ENCODE measurements at places on chromosomes 4 and X. TPM values are rescaled to one million over a fixed set of nuclear protein-coding genes. Genes with fewer than 3 reads are reported as not detected.

DNA sequence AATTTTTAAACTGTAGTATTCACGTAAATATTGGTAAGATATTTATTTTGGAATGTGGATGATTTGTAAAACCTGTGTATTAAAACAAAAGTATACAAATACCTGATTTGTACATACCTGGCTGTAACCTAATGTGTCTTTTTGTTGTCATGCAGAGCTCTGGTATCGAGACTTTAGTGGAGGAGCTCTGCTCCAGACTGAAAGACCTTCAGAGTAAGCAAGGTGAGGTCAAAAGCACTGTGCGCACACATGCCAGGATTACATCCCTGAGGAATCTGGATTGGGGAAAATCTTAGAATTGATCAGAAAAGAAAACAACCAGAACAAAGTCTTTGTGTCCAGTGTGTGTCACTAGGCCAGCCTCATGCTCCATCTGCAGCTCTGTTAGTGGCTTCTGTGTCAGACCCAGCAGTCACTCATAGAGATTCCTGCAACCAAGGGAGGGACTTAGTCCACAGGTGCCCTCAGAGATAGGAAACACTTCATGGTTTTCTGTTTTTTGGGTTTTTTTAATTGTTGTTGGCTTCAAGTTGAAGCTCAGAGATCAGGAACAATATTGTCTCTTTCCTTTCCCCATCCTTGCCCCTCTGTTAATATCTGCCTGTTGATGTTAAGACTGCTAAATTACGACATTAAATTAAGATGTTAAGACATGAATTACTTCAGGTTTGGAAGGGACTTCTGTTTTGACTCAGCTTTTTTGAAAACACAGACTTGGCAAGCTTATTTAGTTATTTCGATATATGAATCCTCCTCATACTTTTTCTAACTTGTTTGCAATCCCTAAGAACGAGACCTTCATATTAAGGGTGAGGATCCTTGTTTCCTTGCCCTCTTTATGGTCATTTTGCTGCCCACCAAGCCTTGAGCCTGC, 52.4 kb upstream of the TBC1D14 start:
- peak overlapping the region; percentile 77 for H3K27ac ChIP-seq
- no peak for DNase-seq
- no peaks in the 10 kb centered on the region for H3K27me3 ChIP-seq
- peaks cover 43% of the 10 kb centered on the region for H3K4me1 ChIP-seq

DNA sequence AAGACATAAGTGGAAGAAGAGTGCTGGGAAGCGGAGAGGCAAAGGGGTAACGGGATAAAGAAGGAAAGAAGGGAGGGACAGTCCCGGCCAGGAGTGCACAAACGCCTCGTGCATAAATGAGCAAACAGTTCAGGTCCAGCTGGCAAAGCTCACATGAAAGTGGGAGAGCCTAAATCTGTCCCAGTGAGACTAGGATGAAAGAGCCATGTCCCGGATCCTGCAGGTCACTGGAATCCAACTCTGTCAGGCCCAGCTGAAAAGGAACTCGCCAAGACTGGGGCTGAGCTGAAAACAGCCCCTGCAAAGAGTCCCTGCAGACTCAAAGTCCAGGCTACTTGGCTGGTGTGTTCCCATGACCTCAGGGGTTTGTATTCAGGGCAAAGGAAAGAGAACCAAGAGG, 38.0 kb upstream of the CRMP1 start:
- DNase-seq = no peak
- no peak overlapping the region for H3K27ac ChIP-seq
- H3K4me3 ChIP-seq = no peak overlapping the region
- no peaks in the 10 kb centered on the region for H3K36me3 ChIP-seq

- no peak for DNase-seq
- no peaks in the 10 kb centered on the region for H3K36me3 ChIP-seq
- no peak overlapping the region for H3K4me3 ChIP-seq
- no peaks in the 10 kb centered on the region for H3K27me3 ChIP-seq
Measured at GRCh38 chr4:133597251-133597650, 448.2 kb downstream of the PCDH10 start.

Gene NHS
- total RNA-seq = 0.78 TPM

Gene SYTL5
- total RNA-seq = not detected
